ENCODE measurements at places on chromosomes 6 and 20.

DNA sequence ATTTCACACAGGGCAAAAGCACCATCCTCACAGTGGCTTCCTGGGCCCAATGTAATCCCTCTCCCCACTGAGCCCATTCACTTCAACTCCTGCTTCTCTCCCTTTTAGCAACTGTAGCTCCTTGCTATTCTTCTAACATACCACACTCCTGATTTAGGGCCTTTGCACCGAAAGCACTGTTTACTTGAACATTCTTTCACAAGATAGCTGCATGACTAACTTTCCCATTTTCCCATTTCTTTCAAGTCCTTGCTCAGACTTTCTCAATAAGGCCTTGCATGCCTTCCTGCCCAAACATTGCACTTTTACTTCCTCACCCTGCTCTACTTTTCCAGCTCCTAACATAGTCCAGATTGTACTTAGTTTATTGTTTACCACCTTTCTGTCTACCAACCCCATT lies 73.0 kb downstream of the SHPRH start:
- no peak for DNase-seq

DNA sequence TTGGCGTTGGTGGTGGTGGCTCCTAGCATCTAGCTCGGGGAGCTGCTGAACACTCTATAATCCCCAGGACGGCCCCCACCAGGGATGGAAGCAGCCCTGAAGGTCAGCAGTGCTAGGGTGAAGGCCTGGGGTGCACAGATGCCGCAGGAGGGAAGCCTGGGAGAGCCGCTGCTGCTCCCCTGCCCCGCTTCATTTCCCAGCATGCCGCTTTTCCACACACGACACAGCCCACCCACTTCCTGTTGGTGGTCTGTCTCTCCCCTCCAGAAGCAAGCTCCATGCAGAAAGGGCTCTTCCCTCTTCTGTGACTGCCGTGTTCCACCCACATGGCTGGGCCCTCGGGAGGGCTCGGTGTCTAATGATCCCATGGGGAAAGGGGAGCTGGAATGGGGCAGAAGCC lies 35.3 kb downstream of the GNAS-AS1 start:
- no peak for DNase-seq

GRCh38 chr6:25010902-25011625 lies 75.3 kb upstream of the RIPOR2 start:
- DNase-seq = peak; percentile 43

DNA sequence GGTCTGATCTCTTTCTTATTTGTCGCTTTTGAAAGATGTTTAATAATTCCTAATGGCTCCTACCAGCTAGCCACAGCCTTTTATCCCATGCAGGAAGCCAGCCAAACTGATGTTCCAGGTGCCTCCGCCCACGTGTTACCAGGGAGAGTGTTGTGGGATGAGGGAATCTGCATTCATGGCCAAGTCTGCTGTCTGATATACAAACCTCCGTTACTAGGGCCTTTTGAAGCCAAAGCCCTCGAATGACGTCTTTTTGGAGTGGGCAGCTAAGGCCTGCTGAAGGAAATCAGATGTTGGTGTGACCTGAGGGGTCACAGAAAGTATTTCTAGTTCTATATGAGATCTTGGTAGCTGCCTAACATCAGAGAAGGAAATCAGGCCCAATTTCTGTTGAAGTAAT lies 21.3 kb downstream of the STK35 start:
- no peak for DNase-seq

- DNase-seq = no peak
Measured at GRCh38 chr6:15977050-15977449, 151.8 kb upstream of the MYLIP start.

DNA sequence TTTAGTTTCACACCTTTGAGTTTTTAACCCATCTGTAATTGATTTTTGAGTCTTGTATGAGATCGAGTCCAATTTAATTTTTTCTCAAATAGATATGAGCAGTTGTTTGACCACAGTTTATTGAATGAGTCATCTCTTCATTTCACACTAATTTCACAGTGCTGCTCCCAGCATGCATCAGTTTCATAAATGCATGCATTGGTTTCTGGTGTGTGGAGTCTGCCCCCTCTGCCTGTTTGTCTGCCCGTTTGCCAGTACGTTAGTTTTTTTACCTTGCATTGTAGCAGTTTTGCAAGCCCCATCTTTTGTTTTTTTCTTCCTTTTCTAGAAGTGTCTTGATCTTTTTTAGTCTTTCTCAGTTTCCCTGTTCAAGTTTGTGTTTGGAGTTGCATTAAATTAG lies 11.9 kb downstream of the SLX4IP start:
- peak; percentile 67 for DNase-seq

All from MG63 (cell line).